Activated CD4-positive, CD25-positive, alpha-beta regulatory T cell (primary cell): ENCODE measurements at places on chromosomes 1 and 21.

GRCh38 chr1:230896779-230897178 is 28.5 kb upstream of the C1orf198 start:
- DNase-seq: no peak

GRCh38 chr1:157849229-157849875 is 7.7 kb upstream of the CD5L start:
- no peak for DNase-seq

GRCh38 chr21:41371685-41372030 is 9.8 kb downstream of the MX2 start:
- no peak for DNase-seq

- no peak for DNase-seq
Observed at GRCh38 chr1:26530895-26531598, 1.5 kb downstream of the RPS6KA1 start.

DNA sequence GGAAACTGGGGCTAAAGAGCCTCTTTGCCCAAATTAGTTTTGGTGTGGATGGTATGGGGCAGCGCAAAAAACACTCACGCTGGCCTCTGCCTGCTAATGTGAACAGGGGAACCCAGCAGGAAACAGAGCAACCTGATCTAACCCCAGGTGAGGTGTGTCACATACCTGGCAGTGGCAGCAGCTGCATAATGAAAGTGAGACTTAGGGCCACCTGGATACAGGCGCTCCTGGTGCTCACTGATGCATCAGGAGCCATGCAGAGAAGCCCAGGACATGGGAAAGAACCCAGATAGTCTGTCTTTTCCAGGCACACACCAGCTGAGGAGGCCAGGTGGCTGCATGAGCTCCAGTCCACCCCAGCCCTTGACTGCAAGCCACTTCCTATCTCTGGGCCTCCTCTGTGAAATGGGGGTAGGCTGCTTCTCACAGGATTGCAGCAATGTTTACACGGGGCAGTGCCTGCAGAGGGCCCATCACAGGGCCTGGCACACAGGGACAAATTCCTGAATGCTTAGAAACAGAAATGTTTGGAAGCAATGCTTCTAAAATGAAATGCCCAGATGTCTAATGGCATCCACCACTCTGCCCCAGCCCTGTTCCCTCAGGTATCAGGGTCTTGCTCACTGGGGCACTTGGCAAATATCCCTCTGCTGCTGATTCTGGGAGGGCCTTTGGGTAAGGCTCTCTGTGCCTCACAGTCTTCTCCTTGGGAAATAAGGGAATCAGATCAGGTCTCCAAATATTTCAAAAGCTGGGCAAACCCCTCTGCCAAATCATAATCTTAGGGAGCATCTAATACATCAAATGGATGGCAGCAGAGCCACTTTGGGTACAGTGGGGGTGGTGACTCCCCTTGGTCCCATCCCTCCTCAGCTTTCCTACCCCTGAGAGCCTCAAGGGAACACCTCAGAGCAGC is 19.9 kb downstream of the DHCR24 start:
- no peak for DNase-seq
